ENCODE measurements at places on chromosomes 3 and 15.
A peak's percentile ranks its signal among the peaks of the same experiment; 100 is the strongest.

DNA sequence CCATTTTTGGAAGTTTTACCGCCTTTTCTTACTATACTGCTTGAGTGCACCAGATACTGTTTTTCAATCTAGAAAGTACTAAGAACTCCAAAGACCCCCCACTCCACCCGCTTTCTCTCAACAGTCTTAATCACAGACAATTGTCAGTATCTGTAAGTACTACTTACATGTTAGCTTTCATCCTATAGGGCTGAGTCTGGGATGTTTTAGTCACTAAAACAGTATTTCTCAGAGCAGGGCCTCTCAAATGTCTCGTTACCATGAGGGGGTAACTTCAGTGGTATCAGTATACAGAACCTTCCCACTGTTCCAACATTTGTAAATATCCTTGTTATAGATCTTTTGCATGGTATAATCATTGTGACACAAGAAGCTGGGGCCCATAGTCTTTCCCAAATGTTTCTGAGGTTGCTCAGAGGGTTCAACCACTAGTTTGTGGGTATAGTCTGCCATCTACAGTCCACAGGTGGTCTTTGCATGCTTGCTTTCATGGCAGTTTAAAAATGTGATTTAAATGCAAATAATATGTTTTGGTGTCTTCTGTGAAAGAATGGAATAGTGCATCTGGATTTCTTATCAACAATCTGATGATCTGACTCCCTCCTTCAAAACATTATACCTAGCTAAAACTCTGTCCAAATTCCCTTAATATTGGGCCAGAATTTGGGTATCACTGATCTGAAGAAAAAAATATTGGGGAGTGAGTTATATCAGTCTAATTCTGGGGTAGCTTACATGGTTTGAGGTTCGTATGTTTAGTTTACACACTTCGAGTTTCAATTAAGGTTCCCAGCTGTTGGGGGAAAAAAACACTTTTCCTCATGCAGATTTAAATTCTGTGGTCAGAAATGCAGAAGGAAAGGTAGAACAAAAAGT is 18.0 kb upstream of the DNAJC13 start:
- peak; percentile 44 for DNase-seq

- no peak for DNase-seq
Measured at GRCh38 chr15:98003518-98003917, 43.0 kb downstream of the ARRDC4 start.

DNA sequence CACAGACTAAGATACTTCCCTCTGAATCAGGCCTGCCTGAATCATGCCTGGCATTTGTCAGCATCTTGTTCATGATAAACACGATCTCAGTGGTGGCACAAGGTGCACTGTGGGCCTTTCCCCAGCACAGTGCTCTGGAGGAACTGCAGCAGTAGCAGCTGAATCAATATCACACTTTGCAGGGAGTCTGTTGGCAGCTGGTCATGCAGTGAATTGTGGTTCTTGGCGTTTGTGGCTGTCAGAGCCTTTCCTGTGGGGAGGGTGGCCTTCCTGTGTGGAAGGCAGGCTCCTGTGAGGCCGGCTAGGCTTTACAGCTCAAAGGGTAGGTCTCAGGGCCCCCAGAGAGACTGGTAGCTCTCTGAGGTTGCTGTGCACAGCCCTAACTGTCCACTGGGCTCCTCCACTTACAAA is 54.4 kb upstream of the TLE3 start:
- DNase-seq = peak; percentile 30

DNA sequence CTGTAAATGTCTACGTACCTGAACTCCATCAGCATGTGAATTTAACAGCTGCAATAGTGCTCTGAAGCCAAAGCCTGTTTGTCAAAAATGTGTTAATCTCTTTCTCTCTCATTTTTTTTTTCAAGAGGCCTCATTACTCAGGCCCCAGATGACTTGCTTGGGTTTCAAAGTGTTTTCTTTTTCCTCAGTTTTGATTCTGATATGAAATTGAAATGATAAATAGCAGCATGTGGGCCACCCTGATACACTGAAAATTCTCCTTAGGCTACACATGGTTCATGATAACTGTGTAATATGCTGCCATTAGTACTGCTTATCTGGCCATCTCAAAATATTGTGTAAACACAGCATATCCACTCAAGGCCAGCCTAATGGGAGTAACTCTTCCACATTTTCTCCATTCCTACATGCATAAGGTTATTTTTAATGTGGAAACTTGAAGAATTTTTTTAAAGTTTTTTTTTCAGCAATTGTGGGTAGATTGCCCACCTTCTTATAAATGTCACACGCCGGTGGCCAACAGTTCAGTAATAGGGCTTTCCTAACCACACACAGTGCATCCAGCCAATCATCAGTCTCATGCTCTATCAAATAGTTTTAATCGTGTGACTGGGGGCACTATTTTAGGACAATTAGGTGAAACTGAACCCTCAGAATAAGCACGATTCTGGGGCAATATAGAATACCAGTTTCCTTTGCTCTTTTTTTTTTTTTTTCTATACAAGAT is 13.1 kb upstream of the DENND4A start:
- DNase-seq = peak; percentile 47

GRCh38 chr3:110579840-110580550 is 491.6 kb upstream of the NECTIN3 start:
- no peak for DNase-seq
